Mucosa of gallbladder (tissue), 1 donor: ENCODE measurements at places on chromosomes 1 and 21. TPM values are rescaled to one million over a fixed set of nuclear protein-coding genes. Genes with fewer than 3 reads are reported as not detected.

Gene RGS7
- total RNA-seq = 0.81 TPM

Gene SRGAP2
- 49.2 TPM for total RNA-seq

Gene GPX7
- total RNA-seq = 8.6 TPM

Gene ORC1
- total RNA-seq = 0.66 TPM

Gene LORICRIN
- not detected for total RNA-seq

Gene SYNC
- total RNA-seq = 17.4 TPM

Gene OR10Z1
- total RNA-seq = not detected

DNA sequence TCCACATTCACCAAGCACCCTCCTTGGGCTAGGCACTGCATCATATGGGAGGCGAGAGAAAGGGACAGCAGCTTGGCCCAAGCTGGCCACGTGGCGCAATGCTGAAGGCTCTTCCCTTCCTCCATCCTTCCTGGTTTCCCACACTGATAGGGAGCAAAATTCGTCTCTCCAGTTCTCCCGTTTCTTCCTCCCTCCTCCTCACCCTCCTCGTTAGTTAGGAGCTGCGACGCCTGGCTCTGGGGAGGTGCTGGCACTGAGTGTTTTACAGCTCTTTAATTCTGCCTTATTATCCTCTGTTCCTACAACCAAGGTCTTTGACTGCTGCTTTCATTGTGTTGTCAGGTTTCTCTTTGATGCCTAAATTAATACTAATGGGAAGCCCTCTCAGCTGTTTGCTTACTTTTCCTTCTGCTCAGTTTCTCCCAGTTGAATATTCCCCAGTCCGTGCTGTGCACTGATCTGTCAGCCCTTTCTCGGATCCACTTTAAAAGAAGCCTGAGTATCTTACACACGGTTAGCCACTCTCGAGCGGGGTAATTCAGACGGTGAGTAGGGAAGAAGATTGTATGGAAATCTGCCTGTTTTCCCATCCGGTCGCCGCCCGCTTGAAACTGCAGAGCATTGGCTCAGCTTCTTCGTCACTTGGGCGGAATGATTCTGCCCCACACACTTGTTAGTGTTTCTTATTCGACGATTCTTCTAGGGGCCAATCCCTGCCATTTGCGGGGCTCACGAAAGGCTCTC is 56.2 kb upstream of the SMYD2 start:
- no peak for DNase-seq

DNA sequence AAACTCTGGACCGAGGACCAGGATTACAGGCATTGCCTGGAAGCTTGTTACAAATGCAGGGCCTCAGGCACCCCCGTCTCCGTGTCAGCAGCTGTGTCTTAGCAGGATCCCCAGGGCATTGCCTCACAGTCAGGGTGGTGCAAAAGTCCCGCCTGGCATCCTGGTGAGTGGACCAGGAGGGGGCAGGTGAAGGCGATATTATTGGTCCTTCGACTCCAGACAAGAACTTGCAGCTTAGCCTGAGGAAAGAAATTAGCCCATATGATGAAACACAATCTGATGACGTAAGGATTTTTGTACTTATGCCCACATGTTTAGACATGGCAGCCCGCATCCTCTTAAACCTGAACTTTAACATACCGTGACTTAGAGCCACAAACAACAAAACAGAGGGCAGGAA is 40.8 kb downstream of the RSPH1 start:
- no peak for DNase-seq

DNA sequence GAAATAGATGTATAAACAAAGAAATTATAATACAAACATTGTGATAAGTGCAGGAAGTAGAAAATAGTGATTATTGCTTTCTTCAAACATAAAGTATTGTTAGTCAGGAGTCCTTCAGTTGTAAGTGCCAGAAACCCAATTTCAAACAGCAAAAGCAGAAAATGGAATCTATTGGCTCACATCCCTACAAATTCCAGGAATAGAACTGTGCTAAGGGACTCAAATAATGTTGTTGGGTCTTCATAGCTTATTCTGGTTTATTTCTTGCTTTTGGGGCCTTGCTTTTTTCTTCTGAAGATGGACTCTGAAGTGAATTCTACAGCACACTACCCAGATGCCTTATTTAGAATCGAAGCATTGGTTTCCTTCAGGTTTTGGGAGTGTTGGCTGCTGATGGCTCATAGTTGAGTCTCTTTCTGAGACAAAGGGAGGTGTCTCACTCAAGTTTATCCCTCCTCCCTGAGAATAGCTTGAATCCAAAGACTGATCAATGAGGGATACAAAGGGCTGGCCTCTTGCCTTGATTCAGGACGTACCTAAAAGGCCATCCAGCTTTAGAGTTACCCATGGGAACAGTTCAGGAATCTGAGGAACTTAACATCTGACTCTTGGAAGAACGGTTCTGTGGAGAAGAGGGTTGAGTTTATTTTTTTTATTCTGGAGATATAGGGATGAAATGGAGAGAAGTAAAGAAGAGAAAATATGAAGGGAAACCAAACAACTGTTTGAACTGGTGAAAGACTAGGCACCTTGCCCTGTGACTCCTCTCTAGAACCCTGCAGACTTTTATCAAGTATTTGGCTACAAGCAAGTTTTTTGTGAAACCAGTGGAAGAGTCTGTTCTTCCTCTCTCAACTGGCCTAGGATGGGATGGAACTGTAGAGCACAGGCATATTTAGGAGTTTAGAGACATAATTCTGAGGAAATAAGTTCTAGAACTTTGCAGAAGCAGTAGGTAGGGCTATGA is 39.0 kb upstream of the ATG4C start:
- DNase-seq = no peak

DNA sequence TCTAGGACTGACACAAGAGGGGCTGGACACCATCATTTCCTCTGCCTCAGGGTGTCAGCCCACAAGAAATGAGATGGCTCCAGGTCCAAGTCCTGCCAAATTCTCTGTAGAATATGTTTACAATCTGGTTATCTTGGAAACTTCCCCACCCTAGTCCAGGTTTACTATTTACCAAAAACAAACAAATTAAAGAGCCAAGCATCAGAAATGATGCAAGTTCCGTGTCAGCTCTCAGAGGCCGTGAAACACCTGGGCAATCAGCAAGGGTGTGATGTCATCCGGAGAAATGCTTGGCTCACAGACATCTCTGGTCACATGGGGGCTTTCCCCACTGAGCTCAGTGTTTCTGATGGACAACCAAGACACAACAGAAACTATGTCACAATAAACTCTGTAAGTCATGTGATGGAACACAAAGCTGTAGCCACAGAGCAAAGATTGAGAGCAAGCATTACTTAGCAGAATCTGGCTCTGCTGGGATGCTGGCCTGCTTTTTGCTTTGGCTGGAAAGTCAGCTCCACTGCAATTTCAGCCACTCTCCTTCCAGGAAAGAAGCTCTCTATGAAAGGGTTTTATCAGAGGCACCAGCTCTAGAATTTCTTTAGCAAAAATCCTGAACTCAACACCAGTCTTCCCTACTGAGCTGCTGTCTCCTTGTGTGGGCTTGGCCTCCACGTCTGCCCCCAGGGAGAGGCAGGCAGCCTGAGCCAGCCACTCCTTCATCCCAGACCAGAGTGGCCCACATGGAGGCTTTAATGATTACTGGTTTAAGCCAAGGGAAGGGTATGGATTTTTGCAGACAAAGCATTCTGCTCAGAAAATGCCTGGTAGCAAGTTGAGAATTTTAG is 55.9 kb downstream of the NENF start:
- peak; percentile 65 for DNase-seq

- DNase-seq = no peak
Measured at GRCh38 chr1:160007577-160008200, 24.1 kb downstream of the PIGM start.

- DNase-seq = peak; percentile 26
Measured at GRCh38 chr1:56644919-56645676, at the start of gene PRKAA2. Gene PRKAA2 (plus strand): TSS chr1:56645314. CDS start chr1:56645388, 74 bp downstream.

GRCh38 chr1:228013131-228013934 is 6.5 kb downstream of the WNT3A start:
- DNase-seq = no peak

- DNase-seq = no peak
Measured at GRCh38 chr1:55155522-55155921, 59.6 kb downstream of the USP24 start.

DNA sequence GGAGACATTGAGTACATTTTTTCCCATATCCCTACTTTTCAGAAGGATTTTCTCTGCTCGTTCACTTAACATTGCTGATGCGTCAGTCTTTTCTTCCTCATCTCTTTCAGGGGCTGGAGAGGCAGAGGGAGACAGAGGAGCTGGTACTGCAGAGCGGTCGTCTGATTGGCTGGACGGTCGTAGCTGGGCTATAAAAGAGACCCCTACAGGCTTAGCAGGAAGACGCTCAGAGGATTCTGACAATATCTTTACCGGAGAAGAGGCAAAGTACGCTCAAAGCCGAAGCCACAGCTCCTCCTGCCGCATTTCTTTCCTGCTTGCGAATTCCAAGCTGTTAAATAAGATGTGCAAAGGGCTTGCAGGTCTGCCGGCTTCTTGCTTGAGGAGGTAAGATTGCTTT is at the start of gene RGS4:
Gene RGS4, plus strand, starts transcription at position 220 of the 400 bp plus-strand sequence. Its CDS starts 124 bp downstream, at position 344.
- DNase-seq = peak; percentile 51

DNA sequence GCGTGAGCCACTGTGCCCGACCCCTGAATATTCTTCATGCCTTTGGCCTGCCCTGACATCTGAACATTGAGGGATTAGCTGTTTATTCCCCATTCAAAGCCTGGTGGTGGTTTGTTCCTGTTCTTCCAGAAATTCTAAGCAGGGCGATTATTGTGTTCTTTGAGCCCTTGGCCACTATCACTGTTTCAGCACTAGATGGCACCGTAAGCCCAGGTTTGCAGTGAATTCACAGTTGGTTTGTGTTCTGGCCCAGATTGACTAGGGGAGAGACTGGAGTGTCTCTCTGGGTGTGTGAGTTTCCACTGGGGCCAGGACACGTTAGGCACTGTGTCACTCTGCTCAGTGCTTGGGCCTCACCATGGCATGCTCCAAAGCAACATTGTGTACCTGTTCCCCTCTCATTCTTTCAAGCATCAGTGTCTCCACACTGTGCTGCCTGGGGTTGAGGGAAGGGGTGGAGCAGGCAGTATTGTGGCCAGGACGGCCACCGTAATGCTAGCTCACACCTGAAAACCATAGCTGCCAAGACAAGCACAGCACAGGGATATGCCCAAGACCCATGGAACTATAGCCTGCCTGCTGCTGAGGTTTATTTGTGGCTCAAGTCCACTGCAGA is 52.7 kb downstream of the PKN2 start:
- no peak for DNase-seq

DNA sequence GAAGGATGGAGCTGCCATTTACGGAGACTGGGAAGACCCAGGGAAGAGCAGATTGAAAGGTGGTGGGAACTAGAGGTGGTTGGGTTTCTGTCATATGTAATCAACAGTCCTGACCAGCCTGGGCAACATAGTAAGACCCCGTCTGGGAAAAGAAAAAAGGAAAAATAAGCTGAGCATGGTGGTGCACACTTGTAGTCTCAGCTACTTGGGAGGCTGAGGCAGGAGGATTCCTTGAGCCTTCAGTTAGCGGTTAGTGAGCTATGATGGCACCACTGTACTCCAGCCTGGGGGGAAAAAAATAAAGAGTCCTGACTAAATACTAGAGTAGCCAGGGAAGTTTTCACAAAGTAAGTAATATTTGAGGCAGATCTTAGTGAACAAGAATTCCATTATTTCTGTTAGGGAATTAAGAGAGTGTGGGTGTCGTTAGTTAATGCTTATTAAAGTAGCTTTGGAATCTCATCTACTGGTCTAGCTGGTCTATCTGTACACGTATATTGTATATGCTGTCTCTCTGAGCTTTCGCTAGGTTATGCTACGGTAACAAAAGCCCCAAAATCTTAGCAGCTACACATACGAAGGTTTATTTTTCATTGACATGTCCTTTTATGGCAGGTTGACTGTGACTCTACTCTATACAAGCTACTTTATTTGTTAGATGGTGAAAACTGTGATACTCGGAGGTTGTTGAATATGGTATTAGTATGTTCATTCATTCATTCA is 4.4 kb downstream of the NBPF1 start:
- DNase-seq = no peak

GRCh38 chr1:244980605-244981004 is 116.3 kb upstream of the HNRNPU start:
- DNase-seq = no peak

DNA sequence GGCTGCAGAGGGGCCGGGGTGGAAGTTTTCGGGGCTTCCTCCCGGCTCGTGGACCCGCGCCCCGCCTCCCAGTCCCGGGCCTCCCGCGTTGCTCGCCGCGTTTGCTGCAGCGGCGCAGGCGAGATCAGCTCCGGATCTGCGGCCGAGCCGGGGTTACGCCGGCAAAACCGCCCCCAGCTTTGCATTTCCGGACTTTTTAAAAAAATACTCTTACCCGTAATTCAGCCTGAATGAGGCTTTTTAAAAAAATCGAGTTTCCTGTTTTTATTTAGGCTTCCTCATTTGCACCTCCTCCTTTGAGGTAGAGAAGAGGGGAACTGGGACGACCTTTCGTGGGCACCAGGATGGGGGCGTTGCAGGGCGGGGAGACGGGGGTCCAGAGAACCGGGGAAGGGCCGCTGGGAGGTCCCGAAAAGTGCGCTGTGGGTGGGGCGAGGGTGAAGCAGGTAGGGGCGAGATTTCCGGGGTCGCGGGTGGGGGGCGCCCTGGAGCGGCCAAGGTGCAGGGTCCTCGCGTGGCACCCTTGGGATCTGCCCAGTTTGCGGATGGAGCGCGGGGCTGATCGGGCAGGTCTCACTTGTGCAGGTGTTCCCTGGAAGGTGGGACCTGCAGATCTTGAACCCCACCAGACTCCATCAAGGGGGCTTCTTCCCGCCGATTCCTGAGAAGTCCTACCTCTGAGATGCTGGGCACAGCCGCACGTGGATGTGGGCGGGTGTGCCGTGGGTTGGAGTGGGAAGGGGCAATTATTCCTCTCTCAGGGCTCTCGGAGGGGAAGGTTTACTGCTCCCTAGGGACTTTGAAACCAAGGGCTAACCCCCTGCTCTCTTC is 1.1 kb downstream of the PIK3CD start:
- DNase-seq = no peak

- no peak for DNase-seq
Measured at GRCh38 chr1:198610362-198610761, 28.5 kb upstream of the PTPRC start.

DNA sequence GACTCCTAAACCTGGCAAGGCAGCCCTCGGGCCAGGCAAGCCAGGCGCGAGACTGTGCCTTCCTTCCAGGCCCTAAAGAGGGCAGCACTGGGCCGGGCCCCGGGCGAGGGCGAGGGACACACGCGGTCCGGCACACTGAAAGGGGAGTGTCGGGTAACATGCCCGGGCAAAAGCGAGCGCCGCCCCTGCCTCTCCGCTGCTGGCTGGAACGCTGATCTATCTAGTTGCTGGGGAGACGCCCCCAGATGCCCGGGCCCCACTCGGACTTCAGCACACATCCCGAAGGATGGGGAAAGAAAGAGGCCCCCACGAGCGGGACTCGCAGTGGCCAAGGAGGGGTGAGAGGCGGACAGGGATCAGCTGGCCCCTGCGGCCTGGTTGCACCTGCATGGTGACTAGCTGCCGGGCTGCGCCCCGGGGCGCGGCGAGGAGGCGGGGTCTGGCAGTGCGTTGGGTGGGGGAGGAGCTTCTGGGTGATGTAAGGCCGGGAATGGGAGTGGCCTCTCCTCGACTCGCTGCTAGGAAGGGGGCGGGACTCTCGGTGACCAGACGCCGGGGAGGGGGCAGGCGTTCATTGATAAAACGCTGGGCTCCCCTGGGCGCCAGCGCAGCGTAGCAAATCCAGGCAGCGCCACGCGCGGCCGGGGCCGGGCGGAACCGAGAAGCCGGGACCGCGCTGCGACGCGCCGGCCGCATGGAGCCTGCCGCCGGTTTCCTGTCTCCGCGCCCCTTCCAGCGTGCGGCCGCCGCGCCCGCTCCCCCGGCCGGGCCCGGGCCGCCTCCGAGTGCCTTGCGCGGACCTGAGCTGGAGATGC is at the start of gene PLK3:
Gene PLK3, plus strand, starts transcription at position 608 of the 815 bp plus-strand sequence. Its CDS starts 87 bp downstream, at position 695.
- DNase-seq = peak; percentile 98
